ENCODE measurements at places on chromosomes 12 and 14.
A peak's percentile ranks its signal among the peaks of the same experiment; 100 is the strongest.

DNA sequence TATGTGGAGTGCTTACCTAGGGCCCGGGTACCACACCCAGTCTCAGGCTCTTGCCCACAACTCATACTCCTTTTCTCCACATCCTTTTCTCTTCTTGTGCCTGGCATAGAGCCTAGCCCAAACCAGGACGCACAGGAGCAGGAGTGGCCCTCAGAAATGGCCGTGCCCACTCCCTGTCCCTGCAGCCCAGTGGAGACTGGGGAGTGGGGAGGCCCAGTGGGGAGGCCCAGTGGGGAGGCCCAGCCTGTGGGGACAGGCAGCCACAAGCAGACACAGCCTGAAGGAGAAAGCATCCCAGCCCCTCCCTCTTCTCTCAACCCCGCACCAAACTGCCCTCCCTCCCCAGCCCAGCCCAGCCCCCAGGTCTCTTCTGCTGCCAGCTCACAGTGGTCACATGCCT is 196.8 kb downstream of the KIF26A start:
- no peak for DNase-seq

GRCh38 chr14:31010935-31011334 is 14.5 kb upstream of the AP4S1 start:
- no peak for DNase-seq

- no peak for DNase-seq
These were observed 101.0 kb downstream of the SCN8A start for GRCh38 chr12:51692016-51692415.

GRCh38 chr14:53929871-53930715 is 26.5 kb downstream of the BMP4 start:
- DNase-seq, result peak; percentile 17

DNA sequence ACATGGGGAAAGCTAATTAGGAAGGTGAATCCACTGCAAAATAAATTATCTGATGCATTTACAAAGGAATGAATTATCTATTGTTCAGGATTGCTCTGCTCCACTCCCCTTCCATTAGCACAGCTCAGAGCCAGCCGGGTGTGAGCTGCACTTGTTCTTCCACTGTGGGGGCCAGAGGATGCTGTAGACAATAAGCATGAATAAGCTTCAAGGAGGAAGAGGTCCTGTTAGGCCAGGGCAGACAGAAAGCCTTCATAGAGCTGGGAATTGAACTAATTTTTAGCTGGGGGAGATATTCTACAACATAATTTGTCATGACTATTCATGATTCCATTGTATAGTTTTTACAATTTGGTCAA is 137.6 kb upstream of the MAX start:
- DNase-seq, result no peak

GRCh38 chr12:88617352-88617751 is 37.1 kb upstream of the KITLG start:
- DNase-seq, result no peak

GRCh38 chr12:100724071-100724470 is 70.5 kb upstream of the ANO4 start:
- DNase-seq, result no peak

DNA sequence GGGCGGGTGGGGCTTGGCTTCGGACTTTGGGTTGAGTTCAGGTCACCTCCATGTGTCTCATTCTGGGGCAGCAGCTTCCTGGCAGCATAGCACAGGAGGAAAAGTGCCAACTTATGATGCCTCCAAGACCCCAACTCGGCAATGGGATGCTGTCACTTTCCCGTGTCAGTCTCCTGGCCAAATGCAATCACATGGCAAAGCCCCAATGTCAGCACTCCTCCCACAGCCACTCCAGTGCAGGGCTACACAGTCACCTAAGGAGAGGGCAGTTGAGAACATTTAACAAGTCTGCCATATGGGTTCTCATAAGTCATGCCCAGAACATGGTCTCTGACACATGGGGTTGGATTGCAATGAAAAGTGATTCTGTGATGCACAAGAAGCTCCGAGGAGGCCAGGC is 26.7 kb downstream of the ELK3 start:
- no peak for DNase-seq

DNA sequence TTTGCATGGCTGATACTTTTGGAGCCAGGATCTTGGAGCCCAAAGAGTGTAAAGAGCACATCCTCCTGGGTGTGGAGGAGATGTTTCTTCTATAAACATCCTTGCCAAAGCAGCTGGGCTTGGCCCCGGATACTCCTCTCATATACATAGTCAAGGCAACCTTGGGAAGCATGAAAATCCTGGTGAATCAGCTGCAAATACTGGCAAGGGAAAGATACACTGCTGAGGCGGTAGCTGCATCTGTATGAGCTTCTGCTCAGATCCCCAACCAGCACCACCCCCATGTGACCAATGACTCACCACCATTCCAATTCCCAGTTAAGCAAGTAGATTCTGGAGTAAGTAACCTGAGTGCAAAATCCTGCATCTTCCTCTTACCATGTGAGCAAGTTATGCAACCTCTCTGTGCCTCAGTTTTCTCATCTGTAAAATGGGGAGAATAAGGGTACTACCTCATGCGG is 567.4 kb downstream of the MED13L start:
- DNase-seq, result no peak

DNA sequence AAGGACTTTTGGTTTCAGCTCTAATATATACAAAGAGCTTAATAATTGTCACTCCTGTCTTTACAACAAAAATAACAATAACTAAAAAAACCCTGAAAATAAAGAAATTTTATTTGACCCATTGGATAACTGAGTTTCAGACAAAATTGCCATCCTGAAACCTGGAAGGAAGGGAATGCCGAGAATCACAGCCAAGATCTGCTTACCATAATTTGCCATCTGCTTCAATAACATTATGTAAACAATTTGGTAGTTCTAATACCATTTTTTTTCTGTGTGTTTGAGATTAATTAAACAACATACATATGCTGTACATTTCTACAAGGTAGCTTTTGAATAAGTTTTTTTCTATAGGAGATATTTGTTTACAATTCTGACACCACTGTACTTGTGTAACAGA is 596.3 kb upstream of the MGAT4C start:
- no peak for DNase-seq

DNA sequence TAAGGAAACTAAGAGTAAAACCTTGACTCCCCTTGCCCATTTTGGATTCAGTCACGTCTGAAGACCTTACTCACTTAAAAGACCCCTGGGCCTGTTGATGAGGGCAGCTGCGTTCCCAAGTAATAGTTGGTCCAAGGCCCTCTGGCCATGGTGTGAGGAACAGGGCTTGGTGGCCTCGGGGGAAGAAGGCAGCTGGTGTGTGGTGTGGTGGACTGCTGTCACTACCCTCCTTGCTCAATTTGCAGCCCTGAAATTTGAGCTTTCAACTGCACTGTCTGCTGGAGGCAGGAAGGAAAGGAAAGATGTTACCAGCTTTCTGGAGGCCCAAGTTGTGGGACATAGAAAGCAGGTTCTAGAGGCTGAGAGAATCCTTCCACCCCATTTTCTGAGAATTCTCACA is 128.2 kb downstream of the SLC38A6 start:
- DNase-seq, result no peak

DNA sequence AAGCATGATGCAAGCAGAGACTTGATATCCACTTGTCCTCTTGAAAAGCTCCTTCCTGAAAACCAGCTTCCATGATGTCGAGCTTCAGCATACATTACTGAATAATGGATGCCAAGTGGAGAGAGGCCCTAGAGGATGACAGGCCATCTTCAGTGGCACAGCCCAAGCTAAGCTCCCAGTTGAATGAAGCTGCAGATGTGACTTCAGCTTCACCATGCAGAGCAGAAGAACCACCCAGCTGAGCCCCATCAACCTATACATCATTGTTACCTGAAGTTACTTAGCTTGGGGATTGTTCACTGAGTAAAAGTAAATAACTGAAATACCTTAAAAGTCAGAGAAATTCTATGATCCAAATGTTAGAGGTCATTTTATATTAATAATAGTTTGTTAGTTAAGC is 93.6 kb downstream of the HECTD4 start:
- DNase-seq, result no peak

GRCh38 chr14:105470350-105471296 is 4.0 kb upstream of the CRIP2 start:
- no peak for DNase-seq

DNA sequence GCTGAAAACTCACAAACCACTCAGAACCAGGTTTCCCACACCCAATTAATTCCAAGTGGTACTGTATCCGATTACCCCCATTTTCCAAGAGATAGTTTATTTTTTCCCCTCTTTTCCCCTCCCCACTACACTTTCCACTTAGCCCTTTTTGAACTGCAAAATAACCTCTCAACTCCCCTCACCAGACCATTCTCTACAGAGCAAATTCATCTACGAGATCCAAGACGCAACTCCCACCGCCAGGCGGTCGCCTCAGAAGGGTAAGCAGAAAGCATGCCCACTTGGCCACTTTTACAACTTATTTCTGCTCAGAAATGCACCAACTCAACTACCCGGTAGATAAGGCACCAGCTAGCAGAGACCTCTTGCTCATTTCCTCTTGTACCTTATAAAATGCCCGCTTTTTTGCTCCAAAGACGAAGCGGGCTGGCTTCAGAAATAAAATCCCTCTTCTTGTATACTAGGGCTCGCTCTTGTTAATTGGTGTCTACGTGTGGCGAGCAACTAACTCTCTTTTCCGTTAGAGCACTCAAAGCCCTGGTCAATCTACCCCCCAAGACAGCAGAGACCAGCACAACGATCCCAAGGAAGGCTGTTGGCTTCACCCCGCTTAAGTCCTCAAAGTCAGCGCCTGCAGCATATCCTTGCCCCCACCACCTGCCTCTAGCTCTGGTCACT is 910 bp upstream of the SRP54 start:
- DNase-seq, result peak; percentile 48

- no peak for DNase-seq
These were observed 12.9 kb downstream of the CREBL2 start for GRCh38 chr12:12624498-12624992.

- DNase-seq, result no peak
These were observed 40.4 kb downstream of the AACS start for GRCh38 chr12:125105600-125105999.

GRCh38 chr12:64911912-64912311 is 87.5 kb downstream of the TBC1D30 start:
- no peak for DNase-seq

DNA sequence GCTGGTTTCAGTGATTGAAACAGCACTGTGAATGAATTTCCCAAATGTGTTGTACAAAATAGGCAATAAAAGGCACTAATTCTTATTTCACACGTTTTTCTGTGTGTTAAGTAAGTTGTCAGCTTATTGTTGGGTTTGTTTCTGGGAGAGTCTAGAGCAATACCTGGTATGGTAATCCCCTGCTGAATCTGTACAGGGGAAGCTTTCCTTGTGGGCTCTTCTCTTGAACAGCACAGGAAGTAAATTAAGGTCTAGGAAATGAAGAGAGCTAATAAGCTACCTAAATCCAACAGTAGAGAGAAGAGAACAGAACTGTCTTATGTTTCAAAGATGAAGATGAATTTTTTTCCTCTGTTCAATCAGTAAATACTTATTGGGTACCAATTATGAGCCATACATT is 406.7 kb downstream of the TMTC2 start:
- no peak for DNase-seq

- no peak for DNase-seq
These were observed 15.5 kb upstream of the SSPN start for GRCh38 chr12:26179826-26180225.

DNA sequence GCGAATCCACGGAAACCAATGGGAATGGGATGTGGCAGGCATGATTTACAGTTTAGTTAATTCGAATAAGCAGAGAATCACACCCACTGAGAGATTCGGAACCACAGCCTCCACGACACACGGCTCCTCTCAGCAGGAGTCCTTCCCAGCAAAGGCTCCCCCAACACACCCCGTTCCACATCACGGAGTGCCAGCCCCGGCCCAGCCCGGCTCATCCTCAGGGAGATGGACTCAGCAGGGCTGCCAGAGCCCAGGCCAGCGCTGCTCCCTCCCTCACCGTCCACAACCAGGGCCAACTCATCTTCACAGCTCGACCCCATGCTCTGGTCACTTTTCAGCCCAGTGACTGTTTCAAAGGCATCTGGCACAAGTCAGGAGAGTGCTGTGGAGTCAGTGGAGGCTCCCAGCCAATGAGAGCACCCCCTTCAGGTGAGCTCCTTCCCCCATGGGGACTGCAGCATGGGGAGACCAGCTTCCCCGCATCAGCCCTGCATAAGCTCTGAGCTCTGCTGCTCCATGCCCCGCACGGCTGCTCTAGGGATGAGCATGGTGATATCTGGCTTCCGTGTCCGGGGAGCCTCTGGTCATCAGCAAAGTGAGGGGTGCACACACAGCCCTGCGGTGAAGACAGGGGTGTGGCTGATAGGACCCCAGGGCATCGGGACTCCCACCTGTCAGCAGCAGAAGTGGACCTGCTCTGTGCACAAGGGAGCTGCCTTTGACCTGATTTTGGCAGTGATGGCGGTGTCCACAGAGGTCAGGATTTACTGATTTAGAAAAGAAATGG is 238.8 kb upstream of the SFSWAP start:
- no peak for DNase-seq

- no peak for DNase-seq
These were observed 173.4 kb upstream of the NTF3 start for GRCh38 chr12:5258498-5258897.

DNA sequence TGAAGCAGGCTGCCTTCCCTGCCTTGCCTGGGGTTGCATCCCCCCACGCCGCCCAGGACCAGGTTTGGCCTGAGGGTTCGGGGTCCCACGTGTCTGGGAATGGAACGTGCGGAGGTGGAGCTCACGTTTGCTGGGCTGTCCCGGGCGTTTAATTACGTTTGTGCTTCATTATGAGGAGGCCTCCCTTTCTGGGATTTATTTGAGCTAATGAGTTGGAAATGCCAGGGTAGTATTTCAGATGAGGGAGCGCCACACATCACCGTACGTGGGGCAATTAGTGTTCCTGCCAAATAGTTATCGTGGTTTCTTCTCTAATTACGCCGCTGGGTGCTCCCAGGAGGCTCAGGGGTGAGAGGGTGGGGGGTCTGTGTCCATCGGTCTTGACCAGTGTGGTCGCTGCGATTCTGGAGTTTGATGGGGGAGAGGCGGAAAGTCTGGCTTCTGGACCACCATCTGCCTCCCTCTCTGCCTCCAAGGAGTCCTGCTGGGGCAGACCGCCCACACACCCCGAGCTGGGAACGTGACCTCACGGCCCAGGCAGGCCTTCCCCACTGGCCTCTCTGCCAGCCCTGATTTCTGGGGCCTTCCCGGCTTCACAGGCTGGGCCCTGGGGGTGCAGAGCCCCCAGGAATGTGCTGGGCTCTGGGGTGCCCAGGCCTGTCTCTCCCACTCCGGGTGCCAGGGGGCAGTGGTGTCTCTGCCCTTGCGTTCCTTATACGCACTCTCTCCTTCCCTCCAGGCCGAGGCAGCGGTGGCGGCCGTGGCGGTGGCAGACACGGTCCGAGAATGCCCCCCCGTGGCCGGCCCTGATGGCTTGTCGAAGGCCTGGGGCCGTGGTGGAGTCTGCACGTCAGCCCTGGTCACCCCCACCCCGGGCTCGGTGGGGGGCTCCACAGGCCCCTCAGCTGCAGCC is 18.9 kb downstream of the KIF26A start:
- no peak for DNase-seq

- no peak for DNase-seq
These were observed 120.5 kb upstream of the NCOR2 start for GRCh38 chr12:124687917-124688316.
